ENCODE measurements at places on chromosomes 1 and 21.
A peak's percentile ranks its signal among the peaks of the same experiment; 100 is the strongest.

DNA sequence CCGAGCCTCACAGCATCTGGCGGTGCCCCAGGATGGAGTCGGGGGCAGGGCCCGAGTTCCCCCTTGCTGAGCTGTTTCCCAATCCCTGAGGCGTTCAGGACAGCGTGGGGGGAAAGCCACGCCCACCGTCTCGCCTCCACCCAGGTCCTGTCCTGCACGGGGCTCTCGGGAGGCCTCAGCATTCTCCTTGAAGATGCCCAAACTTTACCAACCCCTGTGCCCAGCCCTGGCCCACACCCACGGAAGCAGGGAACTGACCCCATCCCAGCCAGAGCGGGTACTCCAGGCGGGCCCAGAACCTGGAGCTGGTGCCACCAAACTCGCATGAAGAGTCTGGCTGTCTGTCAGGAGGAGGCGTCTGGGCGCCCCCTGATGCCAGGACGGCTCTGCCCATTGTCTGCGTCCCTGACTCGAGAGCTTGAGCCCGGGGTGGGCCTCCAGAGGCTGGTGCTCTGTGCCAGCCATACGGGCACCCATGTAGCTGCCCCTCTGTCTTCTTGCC is 35.3 kb upstream of the POFUT2 start:
- DNase-seq: no peak

- no peak for DNase-seq
Observed at GRCh38 chr21:35249636-35250035, 200.5 kb upstream of the RUNX1 start.

DNA sequence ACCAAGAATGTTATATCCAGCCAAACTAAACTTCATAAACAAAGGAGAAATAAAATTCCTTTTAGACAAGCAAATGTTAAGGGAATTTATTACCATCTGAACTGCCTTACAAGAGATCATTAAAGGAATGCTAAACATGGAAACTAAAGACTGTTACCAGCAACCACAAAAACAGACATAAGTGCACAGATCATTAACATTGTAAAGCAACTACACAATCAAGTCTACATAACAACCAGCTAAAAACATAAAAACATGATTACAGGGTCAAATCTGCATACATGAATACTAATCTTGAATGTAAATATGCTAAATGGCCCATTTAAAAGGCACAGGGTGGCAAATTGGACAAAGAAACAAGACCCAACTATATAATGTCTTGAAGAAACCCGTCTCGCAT is 211.0 kb upstream of the PBX1 start:
- DNase-seq: no peak

GRCh38 chr1:1175221-1176062 is 1.8 kb downstream of the TTLL10 start:
- DNase-seq: no peak

GRCh38 chr1:29706936-29707335 is 470.6 kb downstream of the PTPRU start:
- peak; percentile 33 for DNase-seq

DNA sequence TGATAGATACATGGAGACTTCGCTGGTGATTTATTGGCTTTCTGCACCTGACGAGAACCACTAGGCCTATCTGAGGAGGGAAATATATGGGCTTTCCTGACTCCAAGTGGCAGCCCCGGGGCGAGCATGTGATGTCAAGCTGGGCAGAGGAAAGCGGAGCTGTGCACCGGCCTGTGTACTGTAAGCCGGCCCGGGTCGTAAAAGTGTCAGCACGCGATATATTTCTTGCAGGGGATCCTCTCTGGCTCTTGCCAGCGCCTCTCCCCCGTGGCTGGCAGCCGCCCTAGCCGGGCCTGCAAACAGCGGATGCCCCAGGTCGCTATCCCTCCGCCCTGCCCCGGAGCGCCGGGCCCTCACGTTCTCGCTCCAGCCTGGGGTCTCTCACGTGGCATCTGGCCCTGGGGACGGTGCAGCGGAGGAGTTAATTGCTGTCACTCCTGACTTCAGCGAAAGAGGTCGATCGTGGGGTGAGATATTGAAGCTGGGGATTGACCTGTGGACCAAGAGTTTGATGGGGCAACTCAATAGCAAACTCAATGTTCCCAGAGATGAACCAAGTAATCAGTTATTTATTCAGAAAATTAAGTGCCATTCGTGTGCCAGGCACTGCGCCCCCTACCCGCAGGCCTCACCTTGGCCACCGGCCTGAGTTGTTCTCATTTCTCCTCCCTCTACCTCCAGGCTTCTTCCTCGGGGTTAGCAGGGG is 41.0 kb upstream of the HAO2 start:
- DNase-seq: peak; percentile 56

DNA sequence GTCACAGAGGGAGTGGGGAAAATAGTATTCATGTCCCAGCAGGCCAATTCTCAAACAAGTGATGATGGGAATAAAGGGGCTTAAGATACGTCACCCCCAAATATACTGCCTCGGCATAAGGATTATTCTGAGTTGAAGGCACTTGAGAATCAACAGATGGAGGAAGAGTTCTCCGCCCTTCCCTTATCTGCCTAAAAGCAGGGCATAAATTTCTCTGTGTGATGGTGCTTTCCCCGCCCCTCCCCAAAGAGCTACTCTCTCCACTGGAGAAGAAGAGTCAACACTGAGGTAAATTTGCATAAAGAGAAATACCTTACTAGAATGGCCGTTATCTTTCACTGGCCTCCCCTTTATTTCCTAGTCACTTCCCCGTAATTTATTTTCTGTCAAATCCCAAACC is 18.7 kb downstream of the BECN2 start:
- DNase-seq: no peak

DNA sequence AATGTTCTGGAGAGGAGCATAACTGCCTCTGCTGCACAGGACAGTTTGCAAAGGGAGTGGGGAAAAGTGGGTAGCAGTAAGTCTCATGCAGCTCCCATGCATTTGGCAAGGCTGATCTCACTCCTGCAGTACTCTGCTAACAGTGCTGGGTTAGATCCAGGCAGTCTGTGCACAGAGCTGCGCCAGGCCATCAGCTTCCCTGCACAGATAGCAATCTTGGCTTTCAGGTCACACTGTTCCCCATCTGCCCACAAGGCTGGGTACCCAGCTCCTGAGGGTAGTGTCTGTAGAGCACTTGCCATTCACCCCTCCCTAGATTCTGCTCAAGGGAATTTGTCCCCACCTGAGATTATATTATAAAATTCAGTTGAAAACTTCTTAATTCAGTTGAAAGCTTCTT is 72.1 kb downstream of the SH3BGR start:
- no peak for DNase-seq

GRCh38 chr1:231157311-231157710 is 4.5 kb upstream of the TRIM67 start:
- no peak for DNase-seq

DNA sequence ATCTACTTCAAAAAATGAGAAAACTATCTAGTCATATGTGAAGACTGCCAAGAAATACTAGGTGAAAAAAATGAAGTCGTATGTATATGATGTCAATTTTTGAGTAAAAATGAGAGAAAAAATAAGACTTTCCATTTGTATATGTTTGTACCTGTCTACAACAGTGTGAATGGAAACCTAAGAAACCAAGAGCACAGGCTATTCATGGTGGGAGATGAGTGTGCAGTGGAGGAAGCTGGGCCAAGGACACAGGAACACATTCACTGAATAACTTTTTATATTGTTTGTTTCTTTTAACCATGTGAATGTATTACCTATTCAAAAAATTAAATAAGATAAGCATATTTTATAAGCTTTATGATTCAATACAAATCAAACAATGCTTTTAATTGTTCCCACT is 67.0 kb downstream of the ERO1B start:
- DNase-seq: no peak

DNA sequence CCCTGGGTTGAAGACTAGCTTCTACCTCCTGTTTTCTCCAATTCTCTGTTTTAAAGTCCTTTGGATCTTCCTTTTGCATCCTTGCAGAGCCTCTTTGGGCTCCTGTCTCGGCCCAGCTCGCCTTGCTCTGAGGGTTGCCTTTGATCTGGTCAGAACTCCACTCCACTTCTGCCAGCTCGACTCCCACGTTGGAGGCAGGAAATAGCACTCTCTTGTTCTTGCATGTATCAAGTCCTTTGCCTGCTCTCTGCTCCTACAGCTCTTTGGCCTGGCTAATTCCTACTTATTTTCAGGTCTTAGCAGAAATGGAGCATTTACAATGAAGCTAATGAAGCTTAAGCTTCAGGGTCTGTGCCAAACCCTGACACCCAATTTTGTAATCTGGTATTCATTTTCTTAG is 21.1 kb upstream of the B3GALNT2 start:
- DNase-seq: no peak

DNA sequence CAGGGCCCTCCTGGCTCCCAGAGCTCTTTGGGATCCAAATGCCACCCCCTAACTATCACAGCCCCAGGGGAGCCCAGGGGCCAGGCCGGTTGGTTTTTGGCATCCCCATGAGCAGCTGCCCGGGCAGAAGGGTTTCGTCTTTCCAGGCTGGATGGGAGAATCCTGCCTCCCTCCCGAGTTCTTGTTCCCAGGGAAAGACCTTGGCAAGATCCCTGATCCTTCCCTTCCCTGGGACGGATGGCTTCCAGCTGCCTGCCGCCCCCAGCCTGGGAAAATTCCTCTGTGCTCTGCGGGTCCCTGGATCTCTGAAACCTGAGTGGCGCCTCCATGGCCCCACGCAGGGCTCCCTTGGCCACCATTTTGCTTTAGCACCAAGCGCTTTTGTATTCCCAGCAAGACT is 55.6 kb downstream of the TAS1R2 start:
- DNase-seq: no peak

GRCh38 chr1:232512712-232513111 is 117.2 kb downstream of the SIPA1L2 start:
- DNase-seq: no peak

Data from NCI-H146 (cell line).